Head of caudate nucleus (tissue), 42 donors: ENCODE measurements at places on chromosomes 7 and 10.
A peak's percentile ranks its signal among the peaks of the same experiment; 100 is the strongest.

- peak; percentile 99 for DNase-seq
Measured at GRCh38 chr10:13160934-13161856, at the start of gene MCM10. Gene MCM10, plus strand, starts transcription at chr10:13161558. Its CDS starts 2,645 bp downstream, at chr10:13164203.

DNA sequence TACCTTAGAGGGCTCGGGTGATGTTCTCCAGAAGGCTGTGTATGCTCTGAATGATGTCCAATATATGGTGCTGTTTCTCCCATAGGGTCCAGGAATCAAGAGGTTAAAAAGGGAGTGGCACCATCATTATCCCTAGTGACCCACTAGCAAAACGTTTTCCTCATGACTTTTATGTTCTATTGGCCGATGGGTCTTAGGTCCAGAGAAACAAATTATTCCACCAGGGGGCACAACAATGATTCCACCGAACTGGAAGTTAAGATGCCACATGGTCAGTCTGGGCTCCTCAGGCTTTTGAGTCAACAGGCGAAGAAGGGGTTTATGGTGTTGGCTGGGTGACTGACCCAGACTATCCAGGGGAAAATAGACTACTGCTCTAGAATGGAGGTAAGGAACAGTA lies 256.1 kb downstream of the COBL start:
- DNase-seq: no peak

GRCh38 chr10:112244197-112244596 lies 39.0 kb upstream of the TECTB start:
- DNase-seq: no peak

GRCh38 chr10:90561666-90562065 lies 296.2 kb downstream of the HTR7 start:
- no peak for DNase-seq

GRCh38 chr10:69974551-69975155 lies 78.0 kb upstream of the MACROH2A2 start:
- DNase-seq: no peak

- no peak for DNase-seq
Measured at GRCh38 chr10:10977978-10978377, 39.7 kb upstream of the CELF2 start.

- DNase-seq: peak; percentile 20
Measured at GRCh38 chr7:66627881-66628360, 760 bp upstream of the KCTD7 start.

DNA sequence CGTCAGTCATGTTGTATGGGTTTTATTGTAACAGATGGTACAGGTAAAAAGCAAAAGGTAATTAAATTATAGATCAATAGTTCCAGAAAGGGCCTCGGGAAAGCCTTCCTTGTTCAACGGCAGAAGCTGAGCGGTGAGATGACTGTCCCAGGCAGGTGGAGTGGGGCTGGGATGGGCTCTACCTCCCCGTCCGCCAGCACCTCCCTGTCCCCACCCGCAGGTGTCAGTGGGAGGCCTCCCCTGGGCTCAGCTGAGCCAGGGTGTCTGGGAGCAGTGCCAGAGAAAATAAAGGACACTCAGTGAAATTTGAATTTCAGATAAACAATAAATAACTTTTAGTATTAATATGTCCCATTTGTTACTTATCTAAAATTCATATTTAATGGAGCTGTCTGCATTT lies 58.9 kb downstream of the CLRN3 start:
- no peak for DNase-seq

GRCh38 chr10:36506697-36507496 lies 618.5 kb upstream of the ANKRD30A start:
- no peak for DNase-seq

DNA sequence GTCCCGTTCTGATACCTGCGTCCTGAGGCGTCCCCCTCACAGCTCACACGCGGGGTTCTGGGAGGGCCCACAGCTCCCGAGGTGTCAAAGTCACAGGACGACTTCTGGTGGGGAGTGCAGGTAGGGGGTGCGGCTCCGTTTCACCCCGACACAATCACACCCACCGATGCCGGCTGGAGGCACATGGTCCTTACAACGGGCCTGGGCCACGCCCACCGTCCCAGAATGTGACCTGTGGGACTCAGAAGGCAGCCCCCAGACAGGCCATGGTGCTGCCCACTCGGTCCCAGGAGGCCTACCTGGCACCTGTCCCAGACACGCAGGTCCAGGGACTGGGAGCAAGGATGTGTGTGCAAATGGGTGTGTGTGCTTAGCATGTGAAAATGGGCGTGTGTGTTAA lies 86.0 kb downstream of the UNCX start:
- DNase-seq: no peak

- DNase-seq: no peak
Measured at GRCh38 chr10:37496061-37496460, 361.3 kb downstream of the ZNF248 start.

DNA sequence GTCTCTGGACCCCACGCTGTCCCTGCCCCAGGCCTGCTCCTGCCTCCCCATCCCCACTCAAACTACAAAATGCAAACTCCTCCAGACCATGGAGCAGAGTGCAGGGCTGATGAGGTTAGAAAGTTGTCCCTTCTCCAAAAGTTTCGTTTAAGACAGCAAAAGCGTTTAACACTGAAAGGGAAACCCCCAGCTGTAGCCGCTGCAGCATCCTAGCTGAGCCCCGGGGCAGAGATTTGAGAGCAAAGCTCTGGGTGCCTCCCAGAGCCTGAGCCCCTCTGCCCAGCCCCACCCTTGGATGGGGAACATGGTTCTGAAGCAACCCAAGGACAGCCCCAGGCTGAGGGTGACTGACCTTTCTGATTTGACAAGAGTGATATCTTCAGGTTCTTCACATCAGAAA lies 52.8 kb upstream of the ENO4 start:
- no peak for DNase-seq

DNA sequence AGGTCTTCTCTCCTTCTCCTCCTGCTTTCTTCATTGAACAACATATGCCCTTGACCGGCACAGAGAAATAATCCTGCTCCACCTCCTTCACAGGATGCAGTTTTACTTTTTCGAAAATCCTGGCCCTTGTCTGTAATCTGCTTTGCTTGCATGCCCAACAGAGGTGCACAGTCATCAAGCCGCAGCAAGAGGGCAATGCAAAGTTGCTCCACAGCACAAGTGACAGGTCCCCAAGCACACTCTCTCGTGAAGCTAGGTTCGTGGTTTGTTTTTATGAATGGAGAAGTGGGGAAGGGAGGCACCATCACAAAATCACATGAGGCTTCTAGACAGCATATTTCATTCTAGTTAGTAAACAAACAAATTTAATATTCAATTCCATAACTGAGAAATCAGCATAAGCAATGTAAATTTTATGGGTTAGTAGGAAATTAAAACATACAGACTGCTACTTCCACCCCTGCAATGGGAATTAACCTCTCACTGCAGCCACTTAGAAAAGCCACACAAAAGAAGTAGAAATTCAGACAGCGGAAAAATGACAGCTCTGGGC lies 178.8 kb downstream of the TPK1 start:
- no peak for DNase-seq

DNA sequence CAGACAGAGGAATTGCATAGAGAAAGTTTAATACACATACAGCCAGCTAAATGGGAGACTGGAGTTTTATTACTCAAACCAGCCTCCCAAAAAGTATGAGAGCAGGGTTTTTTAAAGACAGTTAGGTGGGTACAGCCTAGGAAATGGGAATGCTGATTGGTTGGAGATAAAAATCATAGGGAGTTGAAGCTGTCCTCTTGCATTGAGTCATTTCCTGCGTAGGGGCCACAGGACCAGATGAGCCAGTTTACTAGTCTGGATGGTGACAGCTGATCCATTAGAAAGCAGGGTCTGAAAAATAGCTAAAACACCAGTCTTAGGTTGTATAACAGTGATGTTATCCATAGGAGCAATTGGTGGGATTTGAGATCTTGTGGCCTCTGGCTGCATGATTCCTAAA lies 76.1 kb upstream of the POM121L12 start:
- no peak for DNase-seq

DNA sequence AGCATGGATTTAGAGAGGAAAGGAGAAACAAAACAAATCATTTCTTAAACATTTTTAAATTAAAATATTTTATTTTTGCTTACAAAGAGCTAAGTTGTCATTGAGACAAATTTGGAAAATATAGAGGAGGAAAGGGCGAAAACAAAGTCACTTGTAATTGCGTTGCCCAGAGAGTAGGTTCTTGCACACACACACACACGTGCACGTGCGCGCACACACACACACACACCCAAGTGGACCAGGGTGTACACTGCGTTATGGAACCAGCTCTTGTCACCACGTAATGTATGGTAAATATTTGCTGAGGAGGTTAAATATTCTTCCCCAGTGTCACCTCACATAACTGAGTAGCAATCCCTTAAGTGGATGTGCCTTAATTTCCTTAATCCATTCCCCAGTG lies 21.6 kb downstream of the SHH start:
- no peak for DNase-seq

DNA sequence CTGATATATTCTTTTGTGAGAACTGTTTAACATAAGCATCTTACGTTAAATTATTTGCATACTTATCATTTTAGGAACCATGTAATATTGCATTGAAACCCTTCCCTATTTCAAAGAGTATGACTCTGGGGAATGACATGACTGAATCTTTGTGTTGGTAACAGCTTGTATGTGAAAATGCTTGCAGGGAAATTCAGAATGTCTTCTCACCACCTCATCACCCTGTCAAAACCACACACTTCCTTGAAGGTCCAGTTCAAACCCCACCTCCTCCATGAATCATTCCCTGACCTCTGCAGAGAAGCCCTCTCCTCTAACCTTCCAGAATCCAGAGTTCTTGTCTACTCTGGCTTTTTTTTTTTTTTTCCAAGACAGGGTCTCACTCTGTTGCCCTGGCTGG lies 26.3 kb upstream of the NKX2-3 start:
- no peak for DNase-seq

DNA sequence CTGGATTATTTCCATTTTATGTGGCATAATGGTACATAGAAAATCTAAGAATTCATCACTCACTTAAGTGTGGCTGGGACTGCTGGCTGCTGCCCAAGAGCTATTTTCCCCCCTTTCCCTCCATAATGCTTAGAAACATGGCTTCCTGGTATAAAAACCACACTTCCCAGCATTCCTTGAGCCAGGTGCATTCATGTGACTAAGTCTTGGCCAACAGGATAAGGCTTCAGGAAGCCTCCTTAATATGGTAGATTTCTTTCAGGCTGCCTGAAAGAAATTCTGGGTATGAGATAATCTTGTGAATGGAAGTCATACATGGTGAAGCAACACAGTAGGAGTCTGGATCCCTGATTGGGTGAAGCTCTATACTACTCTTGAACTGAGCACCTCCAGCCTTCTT lies 178.0 kb downstream of the JAZF1 start:
- DNase-seq: no peak

- DNase-seq: no peak
Measured at GRCh38 chr7:133491201-133491691, 238.4 kb downstream of the EXOC4 start.

GRCh38 chr10:96670786-96671185 lies 49.5 kb downstream of the PIK3AP1 start:
- DNase-seq: no peak

GRCh38 chr10:124470544-124471434 lies 9.2 kb downstream of the LHPP start:
- no peak for DNase-seq

- no peak for DNase-seq
Measured at GRCh38 chr10:24680647-24681524, 42.8 kb downstream of the ARHGAP21 start.

- no peak for DNase-seq
Measured at GRCh38 chr7:7438851-7439250, 96.8 kb downstream of the COL28A1 start.
